ENCODE measurements at places on chromosomes 2 and 18.

- DNase-seq = no peak
Observed at GRCh38 chr2:100822587-100823248, 2.8 kb downstream of the NPAS2 start.

GRCh38 chr18:53797998-53798495 is 426.4 kb downstream of the MBD2 start:
- DNase-seq = no peak

DNA sequence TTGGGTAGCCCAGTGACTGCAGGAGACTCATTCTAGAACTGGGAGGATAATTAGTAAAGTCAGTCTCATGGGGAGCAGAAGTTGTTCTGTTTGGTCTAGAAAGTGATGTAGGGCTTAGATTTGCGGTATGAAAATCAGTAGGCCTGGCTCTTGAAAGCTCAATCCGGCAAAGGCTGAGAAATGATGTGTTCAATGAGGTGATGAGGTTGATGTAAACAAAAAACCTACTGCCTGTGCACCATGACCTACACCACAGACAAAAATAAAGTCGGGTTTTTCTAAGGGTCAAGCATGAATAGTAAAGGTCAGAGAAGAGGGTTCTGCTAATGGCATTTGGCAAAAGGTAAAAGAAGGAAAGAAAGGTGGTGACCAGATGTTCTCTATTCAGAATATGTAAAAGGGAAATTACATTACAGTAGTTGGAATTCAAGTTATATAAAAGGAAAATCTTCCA is 80.8 kb upstream of the COL5A2 start:
- no peak for DNase-seq

DNA sequence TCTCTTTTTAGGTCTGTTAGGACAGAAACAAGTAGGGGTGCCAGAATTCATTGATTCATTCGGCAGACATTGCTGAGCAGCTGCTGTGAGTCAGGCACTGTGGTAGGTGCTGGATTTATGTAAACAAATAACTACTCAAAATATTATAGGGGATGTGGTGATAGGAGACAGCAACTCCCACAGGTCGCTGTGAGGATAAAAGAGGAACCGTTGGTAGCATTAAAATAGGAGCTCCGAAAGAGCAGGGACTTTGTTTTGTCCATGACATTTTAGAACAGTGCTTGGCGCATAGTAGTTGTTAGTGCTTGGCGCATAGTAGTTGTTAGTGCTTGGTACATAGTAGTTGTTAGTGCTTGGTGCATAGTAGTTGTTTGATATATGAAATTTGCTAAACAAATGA is 29.2 kb downstream of the ATP6V1C2 start:
- no peak for DNase-seq

All from ascending aorta (tissue), 2 donors.